ENCODE measurements at places on chromosomes 7 and 10.
A peak's percentile ranks its signal among the peaks of the same experiment; 100 is the strongest.

DNA sequence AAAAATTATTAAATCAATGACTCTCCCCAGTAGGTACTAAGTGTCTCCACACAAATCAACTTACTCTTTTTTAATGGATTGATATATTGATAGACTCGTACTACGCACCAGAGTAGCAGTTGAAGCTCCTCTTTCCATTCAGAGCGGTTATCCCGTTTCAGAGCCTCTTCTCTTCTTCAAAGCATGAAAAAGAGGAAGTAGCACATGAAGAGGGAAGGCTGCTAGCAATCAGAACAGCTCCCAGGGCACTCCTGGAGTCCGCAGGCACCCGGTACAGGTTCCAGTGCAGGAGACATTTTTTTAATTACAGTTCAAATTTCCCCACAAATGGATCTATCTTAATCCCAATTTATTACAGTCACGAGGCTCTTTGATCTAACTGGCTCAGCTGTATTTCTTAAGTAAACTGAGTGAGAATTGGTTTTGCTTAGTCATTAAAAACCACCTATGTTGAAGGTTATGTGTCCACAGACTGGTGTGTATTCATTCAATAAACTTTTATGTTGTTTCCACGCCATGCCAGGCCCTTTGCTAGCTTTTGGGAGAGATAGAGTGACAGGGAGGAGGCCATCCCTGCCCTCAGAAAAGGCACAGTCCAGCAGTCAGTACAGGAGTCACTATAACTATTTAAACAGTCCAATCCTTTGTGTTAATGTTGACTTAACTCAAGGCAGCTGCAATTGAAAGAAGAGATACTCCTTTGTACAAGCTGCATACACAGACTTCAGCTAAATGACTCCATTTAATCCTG is 32.1 kb upstream of the CALN1 start:
- peak; percentile 91 for DNase-seq

DNA sequence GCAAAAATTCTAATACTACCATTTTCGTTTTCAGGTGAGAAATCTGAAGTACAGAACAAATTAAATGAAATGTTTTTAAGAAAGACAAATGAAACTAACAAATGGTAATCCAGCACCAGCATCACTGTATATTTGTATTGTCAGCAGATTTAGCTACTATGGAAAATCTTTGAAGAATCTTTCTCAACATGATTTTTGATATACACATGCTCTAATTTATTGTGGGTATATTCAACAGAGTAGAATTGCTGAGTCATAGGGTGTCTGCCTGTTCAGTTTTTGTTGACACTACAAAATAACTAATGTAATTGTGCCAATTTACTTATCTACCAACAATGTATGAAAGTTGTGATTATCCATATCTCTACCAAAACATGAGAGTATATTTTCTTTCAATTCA is 437.6 kb downstream of the PCDH15 start:
- peak; percentile 10 for DNase-seq

- DNase-seq: peak; percentile 79
Measured at GRCh38 chr10:86376852-86377796, 10.5 kb upstream of the GRID1 start.

- DNase-seq: no peak
Measured at GRCh38 chr7:29825775-29826529, 19.6 kb downstream of the WIPF3 start.

DNA sequence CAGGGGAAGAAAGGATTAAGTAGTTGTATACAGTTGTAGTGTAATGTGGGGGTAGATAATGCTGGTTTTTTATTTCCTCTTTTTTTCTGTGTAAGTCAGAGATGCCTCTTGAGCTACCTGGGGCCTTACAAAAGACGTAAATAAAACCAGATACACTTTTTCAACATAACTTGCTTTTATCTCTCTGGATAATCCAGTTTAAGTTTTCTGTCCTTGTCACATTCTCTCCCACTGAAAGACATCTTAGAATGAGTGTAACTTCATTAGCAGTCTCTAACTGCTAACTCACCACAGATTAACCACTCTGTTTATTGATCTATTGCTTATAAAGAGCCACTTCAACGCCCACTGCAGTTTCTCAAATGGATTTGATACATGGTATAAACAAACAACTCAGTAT is 64.1 kb upstream of the LRRN3 start:
- DNase-seq: no peak

- DNase-seq: no peak
Measured at GRCh38 chr7:133584956-133585668, 332.2 kb downstream of the EXOC4 start.

DNA sequence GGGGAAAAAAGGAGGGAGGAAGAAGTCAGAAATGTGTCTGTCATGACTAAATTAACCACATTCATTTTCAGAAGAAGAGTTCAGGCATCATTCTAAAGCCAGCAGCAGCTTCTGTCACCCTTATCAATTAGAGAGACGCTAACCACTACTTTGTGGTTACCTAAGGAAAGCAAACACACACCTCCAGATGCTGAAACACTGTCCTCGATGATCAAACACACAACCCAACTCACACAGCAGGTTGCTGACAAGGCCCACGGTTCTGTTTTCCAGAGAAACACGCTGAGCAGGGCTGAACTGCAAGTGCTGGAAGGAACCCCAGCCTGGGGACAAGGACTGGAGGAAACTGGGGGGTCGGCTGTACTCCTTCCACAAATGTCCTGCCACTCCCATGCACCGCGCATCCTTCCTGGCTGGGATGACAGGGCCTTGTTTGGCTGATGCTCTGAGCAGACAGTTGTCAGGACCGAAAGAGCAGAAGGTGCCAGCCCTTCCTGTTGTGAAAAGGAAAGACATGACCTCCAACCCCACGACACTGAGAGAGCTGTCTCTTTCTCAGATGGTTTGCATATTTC is 36.6 kb downstream of the PRKCQ start:
- DNase-seq: no peak

DNA sequence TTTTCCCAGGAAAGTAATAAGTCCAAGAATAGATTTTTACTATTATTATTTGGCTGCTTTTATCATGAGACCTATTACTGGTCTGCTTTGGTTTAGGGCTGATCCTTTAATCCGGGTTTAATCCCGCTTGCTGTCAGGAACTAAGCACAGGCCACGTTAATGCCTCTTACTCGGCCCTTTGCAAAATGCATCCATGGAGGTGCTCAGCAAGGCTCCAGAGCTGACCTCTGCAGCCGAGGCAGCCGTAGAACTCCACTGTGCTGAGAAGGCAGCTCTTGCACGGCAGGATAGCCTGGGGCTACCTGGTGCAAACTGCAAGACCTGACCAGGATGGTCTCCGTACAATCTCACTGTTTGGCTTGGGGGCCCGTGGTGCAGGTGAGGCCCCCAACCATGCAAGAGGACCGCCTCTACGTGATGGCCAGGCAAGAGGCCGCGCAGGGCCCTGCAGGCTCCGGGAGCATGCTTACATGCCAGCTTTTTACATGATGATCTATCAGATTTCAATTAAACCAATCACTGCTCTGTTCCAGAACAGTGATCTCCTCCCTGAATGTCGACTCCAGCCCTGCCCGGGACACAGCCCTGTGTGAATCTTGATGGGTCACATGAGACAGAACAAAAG is 10.4 kb upstream of the CALML3 start:
- no peak for DNase-seq

DNA sequence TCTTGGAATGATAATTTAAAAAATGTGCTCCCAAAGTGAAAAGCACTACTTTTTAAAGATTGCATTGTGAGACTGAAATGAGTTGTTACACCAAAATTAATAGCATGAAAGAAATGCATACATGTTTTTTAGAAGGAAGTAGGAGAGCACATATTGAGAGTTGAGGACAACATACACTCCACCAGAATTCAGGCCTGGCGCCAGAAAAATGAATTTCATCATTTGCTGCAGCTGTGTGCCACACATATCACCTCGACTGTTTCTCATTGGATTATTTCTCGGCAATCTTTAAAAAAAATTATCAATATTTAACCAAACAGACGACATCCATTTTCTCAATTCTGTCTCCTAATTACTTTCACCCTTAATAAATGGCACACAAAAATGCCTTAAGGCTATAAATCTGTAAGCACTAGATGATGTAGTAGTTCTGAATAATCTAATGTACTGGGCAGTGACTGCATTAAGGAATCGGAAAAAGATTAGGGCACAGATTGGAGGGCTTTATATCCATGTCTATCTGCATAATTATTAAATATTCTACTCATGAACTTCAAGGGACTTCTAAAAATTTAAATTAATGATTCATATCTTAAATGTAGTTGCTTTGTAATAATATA is 590.4 kb downstream of the NXPH1 start:
- no peak for DNase-seq

DNA sequence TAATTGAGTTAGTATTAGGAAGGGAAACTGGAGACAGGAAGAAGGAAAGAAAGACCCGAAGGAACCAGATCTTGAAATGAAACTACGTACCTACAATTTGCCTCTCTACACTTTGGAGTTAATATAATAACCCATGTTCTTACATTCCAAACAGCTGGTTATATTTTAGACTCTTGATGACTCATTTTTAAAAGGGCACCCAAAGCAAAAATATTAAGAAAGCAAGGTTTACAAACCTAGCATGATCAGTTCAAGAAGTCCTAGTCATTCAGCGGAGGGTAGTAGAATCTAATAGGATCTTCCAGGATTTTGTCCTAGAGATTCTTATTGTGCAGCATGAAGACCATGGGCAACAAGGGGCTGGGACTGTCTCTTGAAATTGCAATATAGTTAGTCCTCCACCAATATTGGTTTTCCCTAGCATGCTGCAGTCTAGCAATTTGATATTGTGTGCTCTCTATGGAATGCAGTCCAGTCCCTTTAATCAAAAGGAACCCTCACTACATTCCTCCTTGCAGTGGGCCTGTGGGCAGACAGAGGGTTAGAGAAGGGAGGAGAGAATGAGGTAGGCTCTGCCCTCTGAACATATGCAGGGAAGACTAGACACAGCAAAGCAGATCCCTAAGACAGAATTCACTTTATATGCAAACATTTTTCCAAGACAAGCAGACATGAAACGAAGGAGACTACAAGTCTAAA is 230.3 kb downstream of the INHBA start:
- DNase-seq: no peak

DNA sequence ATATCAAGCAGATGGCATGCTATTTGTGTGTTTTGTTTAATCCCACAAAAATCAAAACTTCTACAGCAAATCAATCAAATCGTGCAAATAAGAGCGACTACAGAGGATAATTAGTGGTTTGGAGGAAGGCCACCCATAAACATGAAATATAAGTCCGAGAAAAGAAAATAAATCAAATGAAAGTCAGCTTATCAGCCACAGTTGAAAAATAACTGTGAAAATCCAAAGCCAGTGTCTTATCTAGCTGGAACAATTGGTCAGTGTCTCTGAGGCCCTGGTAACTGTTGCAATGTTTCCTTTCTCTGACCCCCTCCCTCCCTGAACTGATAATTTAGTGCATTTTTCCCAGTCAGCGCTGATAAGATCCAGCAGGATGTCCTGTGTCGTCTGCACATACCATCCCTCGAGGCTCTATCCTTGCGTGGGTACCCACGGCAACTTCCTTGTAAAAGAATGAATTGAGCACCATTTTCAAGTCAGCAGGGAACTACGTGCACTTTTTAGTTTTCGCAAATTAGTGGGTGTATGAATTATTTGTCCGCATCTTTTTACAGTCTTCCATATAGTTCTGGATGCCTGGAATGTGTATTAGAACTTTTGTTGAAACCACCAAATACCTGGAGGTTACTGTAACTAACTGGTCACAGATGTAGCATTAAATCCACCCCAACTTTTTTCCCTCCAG is 10.8 kb upstream of the JCAD start:
- DNase-seq: no peak

- peak; percentile 72 for DNase-seq
Measured at GRCh38 chr10:76309070-76309469, 877.6 kb downstream of the LRMDA start.

DNA sequence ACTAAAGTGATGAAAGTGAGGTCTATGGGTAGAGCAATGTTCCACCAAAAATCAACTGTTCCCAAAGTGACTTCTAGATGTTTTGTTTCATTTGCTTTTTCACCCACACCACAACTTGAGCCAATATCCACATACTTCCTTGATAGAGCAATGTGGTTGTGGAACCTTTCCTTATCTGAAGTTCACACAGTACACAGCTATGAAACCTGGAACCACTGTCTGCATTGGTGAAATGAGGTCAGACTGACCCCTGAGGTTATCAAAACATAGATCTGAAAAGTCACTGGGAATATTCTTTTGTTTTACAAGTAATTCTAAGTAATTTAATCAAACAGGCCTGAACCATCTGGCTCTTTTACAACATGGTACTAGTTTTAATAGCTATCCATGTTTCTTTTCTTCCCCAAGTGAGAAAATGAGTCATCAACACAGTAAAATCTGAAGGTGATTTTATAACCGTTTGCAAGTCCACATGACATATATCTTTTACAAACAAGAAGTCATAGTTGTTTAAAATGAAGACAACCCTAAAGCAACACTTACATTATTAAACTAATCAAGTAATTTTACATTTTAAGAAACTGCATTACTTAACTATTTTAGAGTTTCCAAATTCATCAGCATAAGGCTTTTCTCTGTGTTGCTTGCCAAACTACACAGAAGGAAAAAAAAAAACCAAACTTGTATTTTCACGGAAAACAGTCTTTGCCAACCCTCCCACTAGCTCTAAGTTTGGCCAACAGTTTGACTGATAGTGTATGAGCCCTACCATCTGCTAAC is 80.3 kb downstream of the LRRC17 start:
- peak; percentile 56 for DNase-seq

- no peak for DNase-seq
Measured at GRCh38 chr10:93454736-93455135, 27.4 kb downstream of the MYOF start.

DNA sequence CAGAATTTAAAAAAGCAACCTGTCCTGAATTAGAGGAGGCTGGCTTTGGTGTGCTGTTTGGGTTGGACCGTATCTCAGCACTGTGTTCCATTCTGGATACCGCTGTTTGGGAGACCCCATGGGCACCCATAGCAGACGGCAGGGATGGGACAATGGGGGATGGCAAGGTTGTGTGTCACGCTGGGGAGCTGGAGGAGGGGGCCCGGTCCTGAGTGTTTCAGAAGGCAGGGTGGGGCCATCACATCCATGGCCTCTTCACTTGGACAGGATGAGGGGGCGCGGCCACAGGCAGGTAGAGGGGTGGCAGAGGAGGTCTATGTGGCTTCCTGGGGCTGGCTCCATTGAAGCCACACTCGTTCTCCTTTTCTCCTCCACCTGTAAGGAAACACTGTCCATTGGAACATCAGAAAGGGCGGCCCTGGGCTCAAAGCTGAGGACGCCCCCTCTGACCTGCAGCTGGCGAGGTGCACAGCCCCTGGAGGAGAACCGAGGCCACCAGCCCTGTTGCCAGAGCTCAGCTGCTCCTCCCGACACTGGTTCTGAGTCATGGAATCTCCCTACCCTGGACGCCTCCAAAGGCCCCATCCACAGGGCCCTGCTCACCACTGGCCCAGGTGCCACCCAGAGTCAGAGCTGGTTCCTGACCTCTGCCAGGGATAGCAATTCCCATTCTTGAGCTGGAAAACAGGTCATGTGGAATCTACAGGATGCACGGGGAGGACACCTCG is 587.3 kb downstream of the DNAJB6 start:
- no peak for DNase-seq

Measured in NCI-H69 (cell line).